CD4-positive, alpha-beta T cell treated with Interleukin-2 at 100 ng/mL for 4 hours (primary cell): ENCODE measurements at places on chromosomes 12 and 14.

DNA sequence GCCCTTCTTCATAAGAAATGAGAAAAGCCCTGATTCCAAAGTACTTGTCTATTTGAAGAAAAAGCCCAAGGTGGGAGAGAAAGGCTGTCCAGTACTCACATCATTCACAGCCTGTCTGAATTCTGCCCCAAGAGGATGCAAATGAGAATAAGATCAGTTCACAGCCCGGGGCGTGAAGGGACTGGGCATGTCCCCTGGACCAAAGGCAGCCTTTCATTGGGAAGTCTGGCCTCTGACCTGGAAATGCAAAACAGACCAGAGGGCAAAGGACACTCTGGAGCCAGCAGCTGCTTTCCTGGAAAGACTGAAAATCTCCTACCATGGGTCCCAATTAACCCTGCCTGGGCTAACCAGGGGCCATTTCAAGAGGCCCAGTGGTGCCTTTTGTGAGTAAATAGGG lies 191.2 kb upstream of the PELI2 start:
- no peak for DNase-seq

- no peak for DNase-seq
Measured at GRCh38 chr12:116339062-116339461, 61.6 kb upstream of the MED13L start.

DNA sequence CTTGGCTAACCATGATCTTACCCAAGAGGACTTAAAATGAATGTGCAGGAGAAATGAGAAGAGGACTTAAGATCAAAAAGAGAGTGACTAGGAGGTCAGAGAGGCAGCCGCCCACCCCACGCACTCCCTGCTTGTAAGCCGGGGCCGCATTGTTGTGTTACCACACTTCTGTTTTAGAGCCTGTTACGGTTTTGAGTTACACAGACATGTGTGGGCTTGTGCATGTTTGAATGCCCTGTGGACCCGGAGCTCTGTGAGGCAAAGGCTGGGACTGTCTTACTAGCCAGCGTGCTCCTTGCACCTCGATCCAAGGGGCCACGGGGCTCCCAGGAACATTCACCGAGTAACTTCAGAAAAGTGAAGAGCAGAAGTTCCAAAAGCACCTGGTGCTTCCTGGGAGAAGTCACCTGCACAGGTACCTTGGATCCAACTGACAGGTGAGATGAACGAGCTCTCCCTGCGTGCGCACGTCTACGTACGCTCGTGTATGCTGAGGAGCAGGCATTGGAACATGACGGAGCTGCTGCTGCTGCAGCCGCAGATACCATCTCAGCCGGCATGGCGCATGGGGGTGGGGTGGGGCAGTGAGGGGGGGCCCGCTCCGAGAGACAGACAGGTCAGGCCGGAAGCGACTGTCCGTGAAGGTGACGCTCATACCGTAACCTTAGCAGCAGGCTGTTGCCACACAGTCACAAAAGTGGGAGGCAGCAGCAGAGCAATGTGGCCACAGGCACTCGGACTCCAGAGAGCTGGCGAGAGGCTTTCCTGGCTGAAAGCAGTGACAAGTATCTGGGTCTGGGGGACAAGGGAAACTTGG lies 23.7 kb downstream of the SFSWAP start:
- no peak for DNase-seq

- no peak for DNase-seq
Measured at GRCh38 chr14:65371784-65372183, 40.7 kb upstream of the FUT8 start.

DNA sequence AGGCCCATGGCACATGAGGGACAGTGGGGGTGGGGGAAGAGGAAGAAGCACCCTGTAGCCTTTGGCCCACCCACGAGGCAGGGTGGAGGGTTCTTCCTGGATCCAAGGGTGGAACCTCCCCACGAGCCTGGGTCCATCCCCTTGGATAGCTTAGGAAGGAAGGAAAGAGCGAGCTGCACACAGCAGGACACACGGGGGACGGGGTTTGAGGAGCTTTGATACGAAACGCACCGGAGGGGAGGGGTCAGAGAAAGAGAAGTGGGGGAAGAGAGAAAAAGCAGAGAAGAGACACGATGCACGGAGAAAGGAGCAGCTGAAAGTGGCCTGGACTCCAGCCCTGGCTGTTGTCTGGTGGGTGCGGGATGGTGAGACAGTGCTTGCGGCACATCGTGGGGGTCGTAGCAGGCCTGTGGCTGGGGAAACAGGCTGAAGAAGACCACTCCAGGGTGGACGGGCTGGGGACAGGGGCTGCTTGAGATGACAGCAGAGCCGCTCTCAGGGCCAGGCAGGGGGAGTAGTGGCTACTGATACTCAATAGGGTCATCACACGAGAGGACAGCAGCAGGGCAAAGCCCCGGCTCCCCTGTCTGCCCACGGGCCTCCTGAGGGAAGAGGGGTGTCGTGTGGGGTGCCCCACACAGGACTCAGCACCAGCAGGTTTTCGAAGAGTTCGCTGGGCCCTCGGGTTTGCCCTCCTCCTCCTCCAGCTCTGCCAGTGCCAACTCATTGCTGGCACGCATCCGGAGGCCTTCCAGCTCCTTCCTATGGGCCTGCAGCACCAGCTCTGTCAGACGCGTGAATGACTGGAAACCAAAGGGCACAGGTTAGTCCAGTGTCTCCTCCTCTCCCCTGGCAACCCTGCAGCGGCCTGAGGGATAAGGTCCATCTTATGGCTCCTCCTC lies 5.4 kb upstream of the GPX2 start:
- DNase-seq, result no peak

DNA sequence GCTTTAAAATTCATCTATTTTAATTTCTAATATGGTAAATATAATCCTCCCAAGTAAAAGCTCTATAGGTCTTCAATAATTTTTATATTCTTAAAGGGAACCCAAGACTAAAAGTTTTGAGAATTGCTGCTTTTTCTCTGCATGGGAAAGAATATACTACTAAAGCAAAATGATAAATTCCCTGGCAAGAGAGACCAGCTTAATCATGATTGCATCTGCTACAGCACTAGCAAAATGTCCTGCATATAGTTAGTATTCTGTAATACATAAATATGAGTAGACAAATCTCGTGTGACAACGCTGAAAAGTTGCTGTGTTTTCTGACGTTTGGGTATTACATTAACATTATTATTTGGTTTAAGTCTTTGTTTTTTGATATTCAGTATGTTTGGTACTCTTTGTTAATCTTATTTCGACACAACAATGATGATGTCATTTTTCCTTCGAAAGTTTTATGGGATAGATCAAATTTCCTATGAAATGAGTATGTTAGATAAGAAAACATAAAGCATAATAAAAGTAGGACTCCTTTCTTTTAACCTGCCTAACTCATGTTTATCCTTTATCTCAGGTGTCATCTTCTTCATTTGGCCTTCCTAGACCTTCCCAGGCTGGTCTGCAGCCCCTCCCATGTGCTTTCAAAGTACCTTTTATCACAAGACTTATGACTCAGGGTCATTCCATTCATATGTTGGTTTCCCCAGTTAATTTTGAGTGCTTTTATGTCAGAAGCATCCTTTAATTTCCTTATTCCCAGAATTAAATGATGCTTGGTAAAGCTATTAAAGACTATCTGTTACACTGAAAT lies 321.9 kb downstream of the RAD51B start:
- no peak for DNase-seq

GRCh38 chr12:45246236-45246635 lies 30.3 kb downstream of the ANO6 start:
- no peak for DNase-seq

DNA sequence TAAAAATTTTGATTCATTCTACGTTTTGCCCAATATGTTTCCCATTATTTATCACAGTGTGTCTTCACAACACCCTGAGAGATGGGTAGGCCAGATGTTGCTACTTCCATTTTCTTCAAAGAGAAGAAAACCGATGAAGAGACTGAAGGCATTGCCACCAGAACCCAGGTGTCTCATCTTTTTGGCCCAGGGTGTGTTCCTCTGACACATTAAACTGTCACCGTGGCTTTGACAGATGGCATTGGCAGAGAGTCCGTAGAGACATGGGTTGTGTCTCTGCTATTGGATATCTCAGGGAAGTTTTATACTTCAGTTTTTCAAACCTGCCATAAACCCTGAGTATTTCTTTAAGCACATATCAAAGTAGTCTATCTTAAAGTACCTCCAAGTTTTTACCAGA lies 11.3 kb upstream of the NUDT4 start:
- DNase-seq, result no peak
